ENCODE measurements at places on chromosomes 13 and 19.

DNA sequence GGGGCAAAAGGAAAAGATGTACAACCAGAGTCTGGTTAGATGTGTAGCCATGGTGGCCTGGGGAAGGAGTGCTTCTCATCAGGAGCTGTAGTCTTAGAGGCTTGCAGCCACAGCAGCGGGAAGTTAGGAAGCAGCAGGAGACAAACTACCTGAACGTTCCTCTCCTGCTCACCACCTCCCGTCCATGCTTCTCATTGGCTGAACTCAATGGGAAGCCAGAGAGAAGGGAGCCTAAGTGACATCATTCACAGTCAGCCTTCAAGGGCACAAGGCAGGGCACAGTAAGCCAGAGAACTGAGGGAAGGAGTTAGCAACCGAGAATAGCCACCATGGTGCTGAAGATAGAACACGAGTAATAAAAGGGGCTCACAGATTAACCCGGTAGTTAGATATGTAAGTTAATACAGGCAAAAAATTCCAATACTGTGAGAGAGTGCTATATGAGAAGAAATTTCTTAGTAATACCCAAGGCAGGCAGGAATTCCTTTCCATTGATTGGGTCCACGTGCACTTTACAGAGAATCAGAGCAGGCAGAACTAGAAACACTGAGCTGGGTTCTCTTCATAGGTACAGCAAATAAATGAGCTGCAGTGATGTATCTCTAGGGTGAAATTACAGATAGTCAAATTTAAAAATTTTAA, 391.5 kb upstream of the DACH1 start:
- DNase-seq = no peak

DNA sequence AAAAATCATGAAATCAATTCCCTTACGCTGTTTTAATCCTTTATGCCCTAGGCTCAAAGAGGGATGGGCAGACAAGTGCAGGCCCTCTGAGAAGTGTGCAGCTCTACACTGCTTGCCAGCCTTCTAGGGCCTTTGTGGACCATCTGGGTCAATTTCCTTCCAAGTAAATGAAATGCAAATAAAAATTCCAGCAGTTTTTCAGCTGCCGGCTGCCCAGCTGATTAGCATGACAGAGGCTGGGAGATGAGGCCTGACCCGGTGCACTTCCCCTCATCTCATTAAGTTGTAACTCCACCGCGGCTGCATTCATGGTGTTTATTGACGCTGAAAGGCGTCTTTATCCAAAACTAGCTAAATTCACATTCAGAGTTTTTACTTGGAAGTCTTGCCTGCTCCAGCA, 47.5 kb upstream of the GSX1 start:
- no peak for DNase-seq

DNA sequence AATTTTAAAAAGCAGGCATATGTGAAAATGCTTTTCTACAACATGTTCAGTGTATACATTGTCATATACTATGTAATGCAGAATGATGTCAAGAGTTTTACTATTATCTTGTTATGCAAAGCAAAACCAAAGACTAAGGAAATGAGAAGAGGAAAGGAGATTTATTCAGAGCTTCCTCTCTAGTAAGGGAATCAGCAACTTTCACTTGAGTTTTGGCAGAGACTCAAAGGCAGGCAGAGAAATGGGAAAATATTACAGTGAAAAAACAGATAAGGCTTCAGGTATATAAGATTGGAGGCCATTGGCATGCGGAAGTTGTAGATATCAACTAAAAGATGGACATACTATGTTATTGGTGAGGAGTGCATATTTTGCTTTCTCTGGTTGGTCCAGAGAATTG, 512.0 kb upstream of the PCDH20 start:
- DNase-seq = no peak

DNA sequence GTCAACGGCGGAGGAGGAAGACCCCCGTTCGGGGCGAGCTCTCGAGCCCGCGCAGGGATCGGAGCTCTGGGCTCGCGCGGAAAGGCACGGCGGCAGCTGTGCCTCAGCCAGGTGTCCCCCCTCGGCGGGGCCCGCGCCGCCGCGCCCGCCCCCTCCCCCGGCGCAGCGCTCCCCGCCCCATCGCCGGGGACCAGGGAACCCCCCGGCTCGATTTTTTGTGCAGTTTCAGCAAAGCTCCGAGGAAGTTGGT, 110.0 kb downstream of the KCNRG start:
- DNase-seq = no peak

GRCh38 chr13:77329911-77330584, 3.2 kb upstream of the MYCBP2 start:
- no peak for DNase-seq

GRCh38 chr13:114237415-114238112, 2.9 kb downstream of the CDC16 start:
- no peak for DNase-seq

- DNase-seq = no peak
Measured at GRCh38 chr13:86960876-86961275, 710.3 kb upstream of the SLITRK5 start.

DNA sequence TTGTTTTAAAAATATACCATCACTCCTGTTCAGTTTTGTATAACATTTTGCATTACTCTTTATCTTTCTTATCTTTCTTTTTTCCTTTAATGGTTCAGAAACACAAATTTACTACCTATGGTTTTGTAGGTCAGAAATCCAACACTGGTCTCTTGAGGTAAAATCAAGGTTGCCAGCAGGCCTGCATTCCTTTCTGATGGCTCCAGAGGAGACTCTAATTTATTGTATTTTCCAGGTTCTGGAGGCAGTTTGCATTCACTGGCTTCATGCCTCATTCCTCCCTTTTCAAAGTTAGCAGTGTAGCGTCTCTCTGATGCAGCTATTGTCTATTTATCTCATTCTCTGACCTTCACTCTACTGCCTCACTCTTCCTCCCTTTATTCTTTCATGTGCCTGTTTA, 767.4 kb downstream of the SLITRK6 start:
- DNase-seq = no peak

DNA sequence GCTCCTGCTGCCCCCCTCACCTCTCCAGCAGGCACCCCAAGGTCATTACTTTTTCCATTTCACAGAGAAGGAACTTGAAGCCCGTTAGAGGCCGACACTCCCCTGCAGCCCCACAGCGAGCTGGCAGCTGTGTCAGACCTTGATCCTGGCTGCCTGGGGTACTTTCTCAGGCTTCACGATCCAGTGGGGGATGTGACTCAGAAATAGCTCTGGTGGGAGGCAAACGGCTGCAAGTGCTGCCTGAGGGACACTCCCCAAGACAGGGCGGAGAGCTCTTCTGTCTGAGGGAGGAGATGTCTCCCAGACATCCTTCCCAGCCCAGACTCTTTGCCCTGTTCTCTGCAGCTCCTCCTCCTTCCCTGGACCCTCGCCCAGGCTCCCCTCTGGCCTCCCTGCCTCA, 4.8 kb downstream of the TSKS start:
- DNase-seq = no peak

DNA sequence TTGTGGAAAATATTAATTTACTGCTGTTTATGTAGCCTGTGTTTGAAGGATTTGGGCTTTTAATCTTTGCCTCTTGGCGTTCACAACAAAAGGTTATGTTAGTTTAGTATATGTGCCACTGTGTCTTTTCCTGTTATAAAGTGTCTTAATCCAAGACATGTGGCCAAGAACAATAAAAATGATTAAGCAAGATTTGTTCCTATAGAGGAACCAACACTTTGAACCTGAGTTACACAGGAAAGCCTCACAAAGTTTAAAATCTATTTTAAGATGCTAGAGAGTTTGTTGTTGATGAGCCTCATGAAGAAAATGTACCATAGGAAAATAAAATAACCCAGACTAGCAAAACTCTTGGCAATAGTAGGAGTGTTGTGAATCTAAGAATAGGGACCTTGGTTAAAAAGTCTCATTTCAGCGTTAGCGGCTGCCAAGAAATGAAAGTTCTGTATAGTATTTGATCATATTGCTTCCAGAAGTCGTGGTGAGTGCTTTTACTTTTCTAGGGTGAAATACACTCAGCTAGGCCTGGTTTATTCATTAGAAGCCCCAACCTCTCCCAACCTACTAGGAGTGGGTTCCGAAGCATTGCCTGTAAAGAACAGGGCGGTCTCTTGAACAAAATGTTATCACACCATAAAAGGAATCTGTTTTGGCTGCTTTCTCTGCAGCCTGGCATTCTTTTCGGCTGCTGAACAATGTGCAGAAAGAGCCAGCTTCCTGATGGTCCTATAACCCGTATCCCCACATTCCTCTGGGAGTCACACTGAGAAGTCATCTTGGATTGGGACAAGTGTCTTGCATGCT, 102.6 kb downstream of the LRCH1 start:
- no peak for DNase-seq

GRCh38 chr13:93266681-93267080, 40.1 kb downstream of the GPC6 start:
- no peak for DNase-seq

- DNase-seq = no peak
Measured at GRCh38 chr13:39107561-39107960, 69.3 kb downstream of the NHLRC3 start.

- DNase-seq = no peak
Measured at GRCh38 chr13:48159401-48159800, 64.5 kb upstream of the MED4 start.

- DNase-seq = no peak
Measured at GRCh38 chr19:44607049-44607448, 6.3 kb upstream of the IGSF23 start.

- no peak for DNase-seq
Measured at GRCh38 chr13:106143392-106143791, 392.1 kb downstream of the EFNB2 start.

DNA sequence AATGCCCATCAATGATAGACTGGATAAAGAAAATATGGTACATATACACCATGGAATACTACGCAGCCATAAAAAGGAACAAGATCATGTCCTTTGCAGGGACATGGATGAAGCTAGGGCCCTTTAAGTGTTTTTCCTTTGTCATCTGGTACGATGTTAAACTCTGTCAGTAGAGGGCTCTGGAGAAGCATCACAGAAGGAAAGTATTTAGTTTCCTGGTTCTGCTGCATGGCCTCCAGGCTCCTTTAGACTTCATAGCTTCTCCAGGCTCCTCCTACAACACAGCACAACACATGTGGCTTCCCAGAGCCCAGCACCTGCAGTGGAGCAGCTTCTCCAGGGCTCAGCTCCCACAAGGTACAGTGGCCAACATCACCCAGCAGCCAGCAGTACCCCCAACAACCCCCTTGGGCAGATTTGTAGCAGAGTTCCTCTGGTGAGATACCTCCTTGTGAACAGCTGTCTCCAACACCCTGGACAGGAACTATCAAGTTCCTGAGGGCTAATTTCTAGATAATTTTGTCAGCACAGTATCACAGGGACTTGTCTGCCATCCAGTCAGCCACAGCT, 63.4 kb downstream of the KCTD12 start:
- DNase-seq = peak; percentile 6

DNA sequence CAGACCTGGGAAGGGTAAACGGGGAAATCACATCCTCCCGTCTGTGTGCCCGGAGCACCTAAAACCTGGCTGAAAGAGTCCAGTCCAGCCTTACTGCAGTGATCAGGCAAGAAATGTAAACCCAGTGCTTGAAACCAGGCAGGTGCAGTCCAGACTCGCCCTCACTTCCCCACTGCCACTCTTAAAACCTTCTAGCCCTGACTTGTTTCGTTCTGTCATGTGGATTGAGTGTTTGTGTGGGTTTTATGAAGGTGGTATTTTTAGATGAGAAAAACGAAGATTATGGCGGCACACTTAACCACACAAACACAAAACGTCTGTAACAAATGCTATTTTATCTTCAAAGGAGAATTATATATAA, 839 bp upstream of the CKAP2 start:
- no peak for DNase-seq

- DNase-seq = no peak
Measured at GRCh38 chr19:7486923-7487322, 1.9 kb downstream of the PEX11G start.

DNA sequence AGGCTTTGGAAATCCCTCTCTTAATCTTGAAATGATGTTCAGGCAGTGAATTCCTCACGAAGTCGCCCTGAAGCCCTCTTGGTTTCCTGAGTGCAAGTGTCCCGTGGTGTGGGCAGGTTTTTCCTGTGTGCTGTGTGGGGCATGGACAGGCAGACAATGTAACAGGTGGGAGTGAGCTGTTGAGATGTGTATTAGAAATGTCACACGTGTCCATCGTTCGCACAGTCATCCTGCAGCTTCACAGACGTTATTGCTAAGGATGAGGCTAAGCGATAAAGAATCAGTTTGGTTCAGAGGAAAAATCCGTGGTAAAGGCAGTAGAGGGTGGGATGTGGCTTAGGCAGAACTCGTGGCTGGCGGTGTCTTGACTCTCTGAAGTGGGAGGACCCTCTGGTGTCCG, 51.7 kb downstream of the SMARCA4 start:
- no peak for DNase-seq

DNA sequence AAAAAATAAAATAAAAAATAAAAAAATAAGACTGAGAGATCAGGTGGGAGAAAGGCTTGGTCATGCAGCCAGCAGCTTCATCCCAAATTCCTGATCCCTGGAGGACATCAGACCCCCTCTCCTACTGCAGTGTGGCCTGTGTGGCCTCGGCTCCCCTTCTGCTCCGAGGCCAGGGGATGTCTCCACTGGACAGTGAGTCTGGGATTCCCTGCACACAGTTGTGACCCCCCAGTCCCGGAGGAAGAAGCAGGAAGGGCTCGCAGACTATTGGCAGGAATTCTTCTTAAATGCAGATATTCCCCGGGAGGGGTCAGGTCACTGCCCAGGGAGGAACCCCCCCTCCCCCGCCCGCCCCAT, 41.9 kb downstream of the ZNF627 start:
- no peak for DNase-seq

- no peak for DNase-seq
Measured at GRCh38 chr19:5216141-5216847, 124.3 kb downstream of the PTPRS start.
